ENCODE measurements at places on chromosomes 5 and 9. TPM values are rescaled to one million over a fixed set of nuclear protein-coding genes. Genes with fewer than 3 reads are reported as not detected.
A peak's percentile ranks its signal among the peaks of the same experiment; 100 is the strongest.

DNA sequence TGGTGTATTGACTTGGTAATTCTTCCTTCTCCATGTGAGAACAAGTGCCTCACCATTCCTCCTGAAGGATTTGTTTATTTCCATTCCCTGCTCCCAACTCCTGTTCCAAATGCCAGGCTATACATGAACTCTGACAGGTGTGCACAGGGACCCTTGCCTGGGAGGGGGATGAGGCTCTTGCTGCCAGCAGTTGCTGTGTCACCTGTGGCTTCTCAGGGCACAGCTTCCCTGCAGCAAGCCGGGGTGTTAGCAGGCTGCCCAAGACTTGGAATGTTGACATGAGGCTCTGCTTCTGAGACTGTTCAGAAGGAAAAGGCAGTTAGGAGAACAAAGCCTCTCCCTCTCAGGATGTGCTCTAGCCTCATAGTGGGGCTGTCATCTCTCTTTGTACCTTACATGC, 131.3 kb downstream of the DOCK2 start:
- DNase-seq = no peak

DNA sequence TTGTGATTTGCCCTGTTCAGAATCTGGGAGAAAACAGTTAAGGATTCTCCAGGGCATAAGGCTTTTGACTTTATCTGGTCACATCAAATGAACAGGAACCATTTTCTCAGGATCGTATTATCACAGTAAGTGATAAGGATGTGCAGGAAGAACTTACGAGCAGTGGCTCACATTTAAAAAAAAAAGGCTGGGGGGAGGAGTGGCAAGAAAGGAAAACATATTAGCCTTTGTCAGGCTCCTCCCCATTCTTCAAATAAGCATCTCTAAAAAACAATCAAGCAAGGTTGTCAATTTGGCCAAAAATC, 234.3 kb upstream of the TMEM161B start:
- peak; percentile 18 for DNase-seq

DNA sequence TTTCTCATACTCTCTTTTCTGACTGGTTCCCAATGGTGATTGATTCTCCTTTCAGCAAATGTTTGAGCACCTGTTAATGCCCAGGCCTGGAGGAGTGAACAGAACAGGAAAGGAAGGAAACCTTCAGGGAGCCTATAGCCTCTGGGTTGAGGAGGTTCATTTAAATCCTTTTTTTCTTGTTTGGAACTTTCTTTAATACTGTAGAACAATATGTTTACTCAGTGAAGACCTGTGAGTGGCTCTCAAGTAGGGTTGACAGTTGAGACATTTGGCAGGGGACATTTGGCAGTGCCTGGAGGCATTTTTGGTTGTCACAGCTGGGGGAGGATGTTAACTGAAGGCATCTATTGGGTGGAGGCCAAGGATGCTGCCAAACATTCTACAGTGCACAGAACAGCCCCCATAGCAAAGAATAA, 6.1 kb upstream of the FAM120AOS start:
- DNase-seq = no peak

DNA sequence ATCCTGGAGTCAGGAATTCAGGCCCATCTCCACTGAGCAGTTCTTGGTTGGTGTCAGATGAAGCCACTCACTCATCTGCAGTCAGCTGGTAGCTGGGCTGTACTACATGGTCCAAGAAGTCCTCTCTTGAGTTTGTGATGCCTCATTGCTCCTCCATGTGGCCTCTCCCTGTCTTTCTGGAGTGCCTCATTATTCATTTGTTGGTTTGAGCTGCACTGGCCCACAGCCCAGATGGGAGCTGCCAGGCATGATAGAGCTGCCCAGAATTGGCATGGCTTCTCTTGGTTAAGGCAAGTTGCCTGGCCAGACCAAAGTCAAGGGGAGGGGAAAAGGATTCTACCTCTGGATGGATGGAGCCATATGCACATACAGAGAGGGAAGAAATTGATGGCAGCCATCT, 8.0 kb downstream of the PTCD2 start:
- DNase-seq = peak; percentile 62

- no peak for DNase-seq
These were observed 370.1 kb downstream of the TMEM161B start for GRCh38 chr5:87898574-87898973.

GRCh38 chr5:94431696-94432095, 186.7 kb downstream of the KIAA0825 start:
- DNase-seq = no peak

GRCh38 chr5:108266242-108266641, 115.7 kb downstream of the FBXL17 start:
- DNase-seq = peak; percentile 41

DNA sequence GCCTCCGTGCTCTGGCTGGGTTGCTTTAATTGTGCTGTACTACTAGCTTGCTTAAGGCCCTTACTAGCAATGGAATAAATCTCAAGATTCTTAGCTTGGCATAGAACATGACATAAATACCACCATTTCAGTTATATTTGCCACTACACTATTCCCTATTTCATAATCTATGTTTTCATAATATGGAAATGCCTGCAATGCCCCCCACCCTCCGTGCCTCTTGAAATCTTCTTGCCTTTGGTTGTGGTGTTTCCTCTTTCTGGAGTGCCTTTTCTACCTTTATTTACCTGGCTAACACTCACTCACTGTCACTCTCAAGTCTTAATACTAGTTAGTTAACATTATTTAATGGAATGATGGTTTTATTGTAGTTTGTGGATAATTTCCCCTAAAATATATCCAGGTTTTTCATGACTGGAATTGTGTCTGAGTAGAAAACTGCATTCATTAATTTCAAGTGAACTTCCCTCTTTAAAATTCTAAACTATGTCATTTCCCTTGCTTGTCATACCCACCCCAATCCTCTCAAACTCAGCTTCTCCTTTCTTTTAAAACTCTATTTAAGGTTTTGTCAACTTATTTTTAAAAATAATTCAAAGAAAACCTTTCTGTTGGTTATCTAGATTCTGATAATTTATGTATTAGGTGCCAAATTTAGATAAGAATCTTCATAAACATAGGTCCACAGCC, 521.7 kb upstream of the DAB2 start:
- DNase-seq = no peak

DNA sequence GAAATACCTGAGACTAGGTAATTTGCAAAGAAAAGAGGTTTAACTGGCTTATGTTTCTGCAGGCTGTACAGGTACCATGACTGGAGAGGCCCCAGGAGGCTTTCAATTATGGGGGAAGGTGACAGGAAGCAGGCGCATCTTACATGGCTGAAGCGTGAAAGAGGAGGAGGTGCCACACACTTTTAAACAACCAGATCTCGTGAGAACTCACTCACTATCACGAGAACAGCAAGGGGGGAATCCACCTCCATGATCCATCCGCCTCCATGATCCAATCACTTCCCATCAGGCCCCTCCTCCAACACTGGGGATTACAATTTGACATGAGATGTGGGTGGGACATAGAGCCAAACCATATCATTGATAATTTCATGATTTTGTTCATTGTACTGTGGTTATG, 2.5 kb upstream of the MED27 start:
- DNase-seq = no peak

GRCh38 chr9:37119360-37119759, 1.0 kb upstream of the ZCCHC7 start:
- DNase-seq = no peak

- DNase-seq = no peak
These were observed 14.3 kb upstream of the CTNND2 start for GRCh38 chr5:11918463-11919045.

GRCh38 chr9:65411901-65412300, 126.9 kb upstream of the FOXD4L5 start:
- no peak for DNase-seq

- no peak for DNase-seq
These were observed 329.4 kb downstream of the ARHGEF28 start for GRCh38 chr5:73955271-73955846.

DNA sequence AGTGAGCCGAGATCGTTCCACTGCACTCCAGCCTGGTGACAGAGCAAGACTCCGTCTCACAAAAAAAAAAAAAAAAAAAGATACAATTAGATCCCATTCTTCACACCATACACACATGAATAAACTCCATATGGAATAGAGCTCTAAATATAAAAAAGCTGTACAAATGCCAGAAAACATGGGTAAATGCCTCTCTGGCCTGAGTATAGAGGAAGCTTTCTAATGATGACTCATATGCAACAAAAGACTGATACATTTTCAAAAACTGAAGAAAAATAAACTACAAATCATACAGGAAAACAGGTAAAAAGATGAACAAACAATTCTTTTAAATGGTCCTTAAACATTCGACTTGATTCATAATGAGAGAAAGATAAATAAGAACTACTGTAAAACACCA, 8.6 kb downstream of the ZFP62 start:
- DNase-seq = no peak

DNA sequence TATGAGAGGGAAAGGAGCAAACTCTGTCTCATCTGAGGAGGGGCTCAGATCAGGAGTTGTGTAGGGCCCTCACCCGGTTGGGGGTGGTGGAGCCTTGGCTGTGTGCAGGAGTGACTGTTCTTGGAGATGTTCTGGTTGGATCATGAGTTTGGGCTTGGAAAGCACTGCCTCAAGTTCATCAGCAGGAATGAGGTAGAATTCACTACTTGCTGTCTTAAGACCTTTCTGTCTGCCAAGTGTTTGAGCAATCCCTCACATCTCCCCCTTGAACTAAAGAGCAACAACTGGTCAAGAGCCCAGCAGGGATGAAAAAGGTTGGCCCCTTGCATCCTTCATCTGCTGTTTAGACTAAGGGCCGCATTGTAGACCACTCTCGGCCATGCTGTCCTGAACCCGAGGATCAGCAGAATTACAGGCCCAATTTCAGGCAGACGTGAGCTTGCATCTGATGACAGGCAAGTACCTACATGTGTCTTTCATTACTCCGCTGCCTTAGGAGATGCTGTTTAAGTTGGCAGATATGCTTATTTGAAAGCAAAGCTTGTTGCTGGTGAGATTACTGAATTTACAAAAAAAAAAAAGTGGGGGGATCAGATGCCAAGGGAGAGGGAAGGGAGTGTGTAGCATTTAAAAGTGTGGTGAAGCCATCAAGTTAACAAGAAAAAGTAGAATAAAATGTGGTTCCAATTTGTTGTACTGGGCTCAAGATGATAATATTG, 36.4 kb downstream of the PIK3R1 start:
- DNase-seq = no peak

GRCh38 chr5:155591273-155591672, 577.7 kb downstream of the KIF4B start:
- DNase-seq = no peak

- no peak for DNase-seq
These were observed 13.0 kb downstream of the SUB1 start for GRCh38 chr5:32598260-32598937.

The FBN2 gene
- total RNA-seq = 11.8 TPM

The UBE2QL1 gene
- total RNA-seq = 0.65 TPM

The FOXD4L6 gene
- not detected for total RNA-seq

The EIF4E1B gene
- not detected for total RNA-seq

The SPATA31E1 gene
- total RNA-seq = not detected

The MUSK gene
- not detected for total RNA-seq

The RGS7BP gene
- total RNA-seq = not detected

The MAMDC2 gene
- 4.2 TPM for total RNA-seq

The PCDHA8 gene
- total RNA-seq = not detected

The ICE1 gene
- 29.2 TPM for total RNA-seq

All from A172 (cell line).